ENCODE measurements at places on chromosomes 1 and 21.

- no peak for DNase-seq
Measured at GRCh38 chr1:186985889-186986491, 157.2 kb downstream of the PLA2G4A start.

DNA sequence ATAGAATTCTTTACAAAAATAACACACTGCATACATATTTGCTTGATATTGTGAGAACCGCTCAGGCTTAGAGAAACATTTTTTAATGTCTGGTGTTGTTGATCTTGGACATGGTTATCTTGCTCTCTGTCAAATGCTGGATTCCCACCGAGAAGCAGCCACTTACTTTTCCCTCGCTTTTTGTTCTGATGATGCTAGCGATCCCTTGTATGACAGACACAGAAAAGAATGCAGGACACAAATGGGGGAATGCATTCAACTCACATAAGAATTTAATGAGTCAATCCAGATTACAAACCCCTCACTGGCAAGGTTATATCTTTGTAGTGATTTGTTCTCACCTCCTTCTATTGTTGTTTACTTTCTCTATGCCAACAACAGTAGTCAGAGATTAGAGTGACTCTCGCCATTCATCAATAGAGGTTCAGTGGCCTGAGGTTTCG lies 76.8 kb upstream of the AKT3 start:
- DNase-seq = no peak

GRCh38 chr1:29628190-29628589 lies 391.9 kb downstream of the PTPRU start:
- DNase-seq = no peak

DNA sequence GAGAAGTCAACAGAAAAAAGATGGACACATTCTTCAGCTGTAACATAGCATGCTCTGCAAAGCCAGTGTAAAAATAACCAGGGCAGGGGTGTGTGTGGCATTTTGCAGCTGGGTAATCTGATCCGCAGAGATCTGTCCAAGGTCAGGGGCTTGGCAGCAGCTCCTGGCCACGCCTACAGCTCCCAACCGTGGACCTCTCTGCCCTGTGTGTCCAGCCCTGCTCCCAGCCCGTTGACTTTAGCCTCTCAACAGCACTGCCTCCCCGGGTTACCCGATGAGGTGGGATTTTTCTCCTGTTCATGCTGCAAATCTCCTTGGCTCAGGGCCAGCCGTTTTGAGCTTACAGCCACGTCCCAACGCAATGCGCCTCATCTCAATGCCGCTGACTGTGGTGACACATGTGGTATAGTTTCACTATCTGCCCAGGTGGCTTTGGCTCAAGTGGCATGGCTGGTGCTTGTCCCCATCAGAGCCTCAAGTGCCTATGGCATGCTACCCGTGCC lies 68.1 kb downstream of the VWA5B1 start:
- peak; percentile 77 for DNase-seq

GRCh38 chr1:188089015-188089414 lies 1260.3 kb downstream of the PLA2G4A start:
- no peak for DNase-seq

- DNase-seq = no peak
Measured at GRCh38 chr1:5670590-5671350, 321.5 kb downstream of the NPHP4 start.

GRCh38 chr1:164637461-164638375 lies 78.7 kb downstream of the PBX1 start:
- DNase-seq = peak; percentile 47

GRCh38 chr1:202571719-202572339 lies 138.4 kb downstream of the SYT2 start:
- no peak for DNase-seq

DNA sequence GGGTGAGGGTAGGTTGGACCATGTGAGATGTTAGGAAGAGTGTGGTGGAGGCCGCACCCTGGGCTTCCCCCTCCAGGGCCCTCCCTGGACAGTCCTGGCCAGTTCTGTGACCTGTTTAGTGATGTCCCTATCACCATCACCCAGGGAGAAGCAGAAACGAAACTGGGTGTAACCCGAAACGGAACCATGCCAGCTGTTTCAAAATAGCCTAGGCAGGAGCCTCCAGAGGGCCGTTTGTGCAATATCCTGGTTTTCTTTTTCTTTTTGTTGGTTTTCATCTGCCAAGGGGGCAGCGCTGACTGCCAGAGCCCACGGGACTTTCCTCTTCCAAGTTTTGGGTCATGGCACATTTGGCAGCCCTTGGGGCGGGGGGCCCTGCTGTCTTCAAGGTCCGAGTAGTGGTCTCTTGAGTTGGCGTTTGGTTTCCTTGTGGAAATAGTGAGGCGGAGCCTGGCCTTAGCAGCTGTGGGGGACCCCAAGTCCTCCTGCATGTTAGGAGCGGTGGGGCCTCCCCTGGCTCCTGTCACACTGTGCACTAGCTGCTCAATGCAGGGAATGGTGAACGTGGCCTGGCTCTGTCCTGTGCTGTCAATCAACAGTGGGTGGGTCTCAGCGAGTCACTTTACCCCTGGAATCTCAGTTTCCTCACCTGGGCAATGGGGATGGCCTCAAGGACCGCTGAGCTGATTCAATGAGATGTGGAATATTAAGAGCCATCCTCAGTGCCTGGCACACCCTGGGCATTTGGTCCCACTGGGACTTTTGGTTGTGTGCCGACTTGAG lies 90.7 kb downstream of the ARHGEF10L start:
- peak; percentile 61 for DNase-seq

DNA sequence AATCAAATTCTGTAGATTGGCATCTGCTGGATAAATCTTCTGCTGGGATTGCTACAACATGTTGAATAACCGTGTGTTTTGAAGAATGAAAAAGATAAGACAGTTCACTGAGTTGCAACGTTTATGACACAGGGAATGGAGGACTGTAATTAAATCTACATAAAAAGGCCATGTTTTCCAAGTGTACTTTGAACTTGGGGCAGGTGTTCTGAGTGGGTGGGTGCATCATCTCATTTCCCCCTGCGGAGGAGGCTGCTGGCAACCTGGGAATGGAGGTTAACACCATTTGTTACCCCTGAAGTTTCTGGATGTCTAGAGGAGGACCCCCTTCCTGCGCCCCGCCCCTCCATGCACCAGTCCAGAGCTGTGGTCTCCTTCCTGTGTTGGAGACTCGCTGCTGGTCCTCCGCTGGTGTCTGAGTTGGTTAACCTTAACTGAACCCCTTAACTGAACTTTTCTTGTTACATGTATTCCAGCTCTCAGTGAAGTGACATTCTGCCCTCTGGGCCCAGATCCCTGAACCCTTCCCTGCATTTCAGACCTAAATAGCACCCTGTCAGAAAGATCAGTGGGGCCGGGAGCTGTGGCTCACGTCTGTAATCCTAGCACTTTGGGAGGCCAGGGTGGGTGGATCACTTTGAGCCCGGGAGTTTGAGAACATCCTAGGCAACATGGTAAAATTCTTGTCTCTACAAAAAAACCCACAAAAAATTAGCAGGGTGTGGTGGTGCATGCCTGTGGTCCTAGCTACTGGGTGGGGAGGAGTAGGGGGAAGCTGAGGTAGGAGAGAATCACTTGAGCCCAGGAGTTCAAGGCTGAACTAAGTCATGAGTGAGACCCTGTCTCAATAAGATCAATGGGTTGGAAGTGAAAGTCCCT lies 31.8 kb downstream of the UCK2 start:
- DNase-seq = no peak

GRCh38 chr1:159841749-159842148 lies 15.1 kb downstream of the SLAMF8 start:
- no peak for DNase-seq

DNA sequence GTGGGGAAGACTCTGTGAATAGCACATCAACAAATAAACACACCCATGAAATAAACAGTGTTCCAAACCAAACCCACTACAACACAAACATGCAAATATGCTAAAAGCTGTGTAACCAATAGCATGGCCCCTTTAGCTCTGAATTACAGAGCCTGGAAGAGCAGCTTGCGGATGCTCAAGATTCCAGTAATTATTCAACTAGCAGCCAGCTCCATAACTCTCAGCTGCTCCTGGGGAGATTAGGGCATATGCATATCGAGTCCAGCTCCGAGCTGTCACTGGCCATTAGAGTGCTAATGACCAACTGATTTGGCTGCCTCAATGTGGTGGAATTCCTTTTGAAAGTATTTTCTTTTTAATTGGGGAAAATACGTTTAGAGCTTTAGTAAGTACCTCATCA lies 207.1 kb downstream of the HHAT start:
- DNase-seq = no peak

GRCh38 chr21:34261841-34262468 lies 101.9 kb upstream of the KCNE2 start:
- DNase-seq = no peak

DNA sequence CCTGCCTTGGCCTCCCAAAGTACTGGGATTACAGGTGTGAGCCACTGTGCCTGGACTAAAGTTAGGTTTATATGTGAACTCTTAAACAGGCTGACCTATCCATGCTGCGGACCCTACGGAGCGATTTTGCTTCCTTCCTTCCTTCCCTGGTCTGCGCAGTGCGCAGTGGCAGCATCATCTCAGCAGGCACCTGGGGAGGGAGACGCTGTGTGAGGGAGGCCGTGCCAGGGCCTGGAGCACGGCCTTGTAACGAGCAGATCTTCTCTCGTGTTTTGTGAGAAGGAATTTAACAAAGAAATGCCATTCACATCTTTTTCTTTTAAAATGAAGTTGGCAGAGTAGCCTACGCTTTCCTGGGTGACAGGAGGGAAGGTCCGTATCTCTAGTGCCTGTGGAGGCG lies 45.8 kb downstream of the PKNOX1 start:
- DNase-seq = no peak

DNA sequence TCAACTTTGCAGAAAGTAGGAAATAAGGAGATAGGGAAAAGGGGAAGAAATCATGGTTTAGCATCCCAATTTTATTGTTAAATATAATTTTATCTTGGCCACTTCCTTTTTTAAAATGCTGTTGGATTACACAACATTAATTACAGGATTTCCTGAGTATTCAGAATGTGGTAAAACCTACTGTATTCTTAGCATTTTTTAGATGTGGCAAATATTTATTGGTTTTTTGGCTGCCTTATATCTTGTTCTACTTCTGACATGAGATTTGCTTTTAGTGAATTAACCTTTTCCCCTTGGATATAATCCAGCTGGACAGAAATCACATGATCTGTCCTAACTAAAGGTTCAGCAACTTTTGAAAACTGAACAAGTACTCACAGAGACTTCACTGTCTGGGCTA lies 104.9 kb downstream of the PTGS2 start:
- no peak for DNase-seq

Measured in heart right ventricle (tissue), 16 donors.